GM23248 (cell line): ENCODE measurements at places on chromosomes 12 and 14. TPM values are rescaled to one million over a fixed set of nuclear protein-coding genes. Genes with fewer than 3 reads are reported as not detected.

DNA sequence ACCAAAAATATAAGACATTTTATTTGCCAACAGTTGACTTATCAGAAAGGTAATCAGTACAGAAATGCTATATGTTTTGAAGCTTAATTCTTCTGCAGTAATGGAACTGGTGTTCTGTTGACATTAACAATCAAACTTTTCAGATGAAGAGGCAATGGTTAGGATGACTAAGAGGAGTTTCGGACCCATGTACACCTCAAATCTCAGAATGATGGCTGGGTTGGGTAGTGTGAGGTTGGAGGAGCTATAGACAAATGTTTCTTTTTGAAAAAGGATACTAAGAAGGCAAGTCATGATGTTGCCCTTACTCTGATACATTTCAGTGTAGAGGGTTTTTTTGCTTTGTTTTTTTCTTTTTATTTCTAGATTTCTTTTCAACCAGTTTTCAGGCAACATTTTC lies 66.9 kb downstream of the KNTC1 start:
- no peak for DNase-seq

DNA sequence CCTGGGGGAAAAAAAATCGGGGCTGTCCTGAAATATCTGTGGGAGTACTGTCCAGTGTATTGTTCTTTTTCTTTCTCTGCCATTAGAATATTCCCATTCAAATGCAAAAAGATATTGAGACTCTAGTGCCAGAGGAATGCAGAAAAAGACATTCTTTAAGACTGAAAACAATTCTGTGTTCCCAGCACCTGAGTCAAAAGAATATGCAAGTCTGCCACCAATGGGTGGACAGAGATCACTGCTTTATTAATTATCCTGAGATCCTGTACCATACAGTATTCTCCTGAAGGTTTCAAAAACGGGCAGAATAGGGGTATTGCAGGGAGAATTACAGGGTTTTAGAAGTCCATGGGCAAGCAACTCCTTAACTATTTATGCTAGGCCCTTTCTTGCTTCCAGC lies 361.8 kb downstream of the C12orf50 start:
- DNase-seq, result peak; percentile 46

GRCh38 chr12:41438854-41439541 lies 250.9 kb downstream of the PDZRN4 start:
- no peak for DNase-seq

Gene ENDOU
- total RNA-seq, result 0.22 TPM in 1 of 2 replicates, not detected in the other

Gene GALNT6
- total RNA-seq, result 9.4 and 22.4 TPM in 2 replicates

Gene RTL1
- not detected in 2 replicates for total RNA-seq

Gene REP15
- 0.51 and 0.54 TPM in 2 replicates for total RNA-seq

Gene KLHL33
- not detected in 2 replicates for total RNA-seq
